DMS153 (cell line): ENCODE measurements at places on chromosomes 3 and 15.

- DNase-seq: no peak
These were observed 3.6 kb upstream of the SH2D7 start for GRCh38 chr15:78088773-78089080.

- DNase-seq: no peak
These were observed 680 bp downstream of the SMARCC1 start for GRCh38 chr3:47780741-47781684.

DNA sequence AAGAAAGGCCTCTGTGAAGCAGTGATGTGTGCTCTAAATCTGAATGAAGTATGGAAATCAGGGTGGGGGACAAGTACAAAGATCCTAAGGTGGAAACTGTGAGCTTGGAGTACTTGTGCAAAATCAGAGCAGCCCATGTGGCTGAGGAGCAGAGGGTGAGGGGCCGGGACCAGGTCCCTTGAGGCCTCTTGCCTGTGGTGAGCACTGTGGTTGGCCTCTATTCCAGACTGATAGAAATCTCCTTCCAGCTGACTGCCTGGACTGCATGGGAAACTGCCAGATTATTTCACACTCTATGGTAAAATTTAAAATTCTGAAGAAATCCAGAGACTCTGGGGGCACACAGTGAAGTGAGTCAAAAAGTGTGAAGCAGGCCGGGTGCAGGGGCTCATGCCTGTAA lies 81.4 kb downstream of the TM4SF4 start:
- no peak for DNase-seq

GRCh38 chr3:14093831-14094230 lies 30.8 kb downstream of the CHCHD4 start:
- DNase-seq: peak; percentile 15

- DNase-seq: no peak
These were observed 60.5 kb upstream of the TFRC start for GRCh38 chr3:196142202-196142956.
